ENCODE measurements at places on chromosomes 13 and 19.

- no peak for DNase-seq
Observed at GRCh38 chr13:39692660-39693438, 37.4 kb downstream of the COG6 start.

- DNase-seq: no peak
Observed at GRCh38 chr13:26202365-26202972, 19.6 kb downstream of the RNF6 start.

GRCh38 chr13:98910501-98910951 is 67.3 kb downstream of the DOCK9 start:
- DNase-seq: peak; percentile 44

DNA sequence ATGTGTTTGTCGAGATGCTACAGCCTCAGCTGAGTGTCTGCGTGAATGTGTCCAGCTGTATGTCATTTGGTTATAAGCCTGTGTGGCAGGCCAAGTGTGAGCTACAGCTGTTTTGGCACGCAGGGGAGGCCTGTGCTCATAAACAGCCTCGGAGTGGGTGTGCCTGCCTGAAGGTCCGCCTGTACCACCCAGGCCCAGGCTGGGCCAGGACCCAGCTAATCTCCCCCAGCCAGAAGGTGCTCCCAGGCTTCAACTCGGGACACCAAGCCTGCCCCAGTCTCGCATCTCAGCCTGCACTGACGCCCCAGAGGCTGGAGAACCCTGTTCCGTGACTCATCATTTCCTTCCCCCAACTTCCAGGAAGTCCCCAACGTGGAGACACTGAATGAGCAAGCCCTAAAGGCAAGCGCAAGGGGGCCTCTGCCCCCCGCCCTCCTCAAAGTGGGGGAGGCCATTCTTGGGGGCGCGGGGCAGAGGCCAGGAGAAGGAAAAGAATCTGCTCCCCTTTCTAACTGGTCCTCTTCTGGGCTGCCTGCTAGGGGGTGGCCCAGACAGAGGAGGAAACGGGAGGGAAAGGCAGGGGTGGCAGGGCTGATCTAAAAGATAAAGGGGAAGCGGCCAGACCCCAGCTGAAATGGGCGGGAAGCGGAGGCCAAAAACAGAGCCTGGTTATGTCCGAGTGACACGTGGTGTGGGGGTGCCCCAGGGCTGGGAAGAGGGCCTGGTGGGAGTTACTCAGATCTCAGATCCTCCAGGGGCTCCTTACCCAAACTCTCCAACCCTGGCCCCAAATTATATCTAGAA is 2.0 kb downstream of the SLC1A5 start:
- peak; percentile 83 for DNase-seq

DNA sequence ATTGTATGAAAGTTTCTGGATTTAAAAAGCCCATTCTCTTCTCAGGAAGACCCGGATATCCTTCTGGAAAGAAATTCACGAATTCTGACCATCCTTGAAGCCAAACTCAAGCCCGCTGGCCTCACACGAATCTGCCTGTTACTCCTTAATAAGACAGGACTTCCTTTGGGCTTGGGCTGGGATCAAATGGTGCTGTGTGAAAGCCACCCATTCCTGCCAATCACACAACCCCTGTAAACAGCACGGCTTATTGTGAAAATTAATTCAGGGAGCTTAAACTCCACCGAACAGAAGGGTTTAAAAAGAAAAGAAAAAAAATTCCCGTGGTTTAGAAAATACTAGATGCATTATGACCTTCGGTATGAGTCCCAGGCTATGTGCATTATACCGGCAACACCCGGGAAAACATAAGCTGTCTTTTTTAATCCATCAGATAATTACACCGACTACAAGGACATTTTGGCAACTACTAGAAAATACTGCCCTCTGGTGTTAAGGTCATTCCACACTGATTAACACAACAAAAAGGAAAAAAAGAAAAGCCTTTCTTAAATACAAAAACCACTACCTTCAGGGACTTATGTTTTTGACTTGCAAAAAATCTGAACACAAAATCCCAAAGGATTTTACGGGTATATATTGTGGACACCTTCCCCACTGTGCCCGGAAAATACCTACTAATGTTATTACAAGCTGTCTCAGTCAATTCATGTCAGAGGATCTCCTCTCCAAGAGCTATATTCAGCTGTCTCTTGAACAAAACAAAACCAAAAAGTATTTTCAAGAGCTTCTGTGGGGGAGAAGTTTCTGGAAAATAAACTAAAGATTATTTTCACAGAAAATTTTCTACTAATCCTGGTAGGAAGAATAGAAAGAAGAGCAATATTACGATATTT is 76.0 kb upstream of the LSM14A start:
- DNase-seq: peak; percentile 52

DNA sequence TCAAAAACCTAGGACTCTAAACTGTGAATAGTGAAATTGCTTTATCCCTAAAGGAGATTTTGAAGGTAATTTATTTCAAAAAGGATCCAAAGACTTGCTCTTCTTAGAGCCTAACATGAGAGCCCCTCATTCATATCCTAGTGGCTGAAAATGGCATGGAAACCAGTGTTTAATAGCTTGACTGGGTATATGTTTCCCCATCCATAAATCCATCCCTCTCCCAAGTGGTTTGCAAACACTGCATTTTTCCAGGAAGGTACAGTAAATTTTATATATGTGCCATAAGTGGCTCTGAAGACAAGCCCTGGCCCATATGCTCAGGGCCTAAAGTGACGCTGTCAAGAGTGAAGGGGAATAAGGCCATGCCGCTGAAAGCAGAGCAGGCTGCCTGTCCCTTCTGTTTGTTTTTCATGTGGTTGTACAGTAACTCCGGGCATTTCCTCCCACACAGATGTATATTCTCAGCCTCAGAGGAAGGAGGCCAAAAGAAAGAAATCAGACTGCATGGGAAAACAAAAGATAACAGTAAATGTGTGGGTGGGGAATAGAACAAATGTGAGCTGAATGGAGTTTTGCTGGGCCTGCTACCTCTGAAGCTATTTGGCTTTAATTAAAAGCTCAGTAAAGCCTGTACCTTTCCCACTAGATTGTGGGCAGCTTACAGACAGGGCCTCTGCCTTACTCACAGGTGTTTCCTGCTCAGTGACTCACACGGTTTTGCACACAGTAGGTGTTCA is 181.9 kb downstream of the PCDH9 start:
- no peak for DNase-seq

DNA sequence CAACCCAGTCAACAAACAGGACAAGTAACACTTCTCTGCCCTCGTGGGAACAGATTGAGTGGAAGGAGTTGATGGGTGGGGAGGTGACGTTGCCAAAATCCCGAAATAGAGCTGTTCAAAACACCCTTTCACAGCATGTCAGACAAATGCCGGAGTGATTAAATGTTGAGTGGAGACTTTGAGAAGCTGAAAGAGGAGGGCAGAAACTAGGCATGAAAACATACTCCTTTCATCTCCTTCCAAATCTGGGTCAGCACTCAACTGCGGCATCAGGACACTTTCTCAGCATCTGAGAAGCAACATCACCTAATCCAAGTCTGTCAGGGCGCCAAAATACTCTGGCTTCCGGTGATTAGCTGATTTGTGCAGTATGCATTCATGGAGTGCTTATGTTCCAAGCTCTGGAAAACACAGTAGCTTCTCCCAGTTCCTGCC is 51.5 kb upstream of the MRI1 start:
- DNase-seq: no peak

DNA sequence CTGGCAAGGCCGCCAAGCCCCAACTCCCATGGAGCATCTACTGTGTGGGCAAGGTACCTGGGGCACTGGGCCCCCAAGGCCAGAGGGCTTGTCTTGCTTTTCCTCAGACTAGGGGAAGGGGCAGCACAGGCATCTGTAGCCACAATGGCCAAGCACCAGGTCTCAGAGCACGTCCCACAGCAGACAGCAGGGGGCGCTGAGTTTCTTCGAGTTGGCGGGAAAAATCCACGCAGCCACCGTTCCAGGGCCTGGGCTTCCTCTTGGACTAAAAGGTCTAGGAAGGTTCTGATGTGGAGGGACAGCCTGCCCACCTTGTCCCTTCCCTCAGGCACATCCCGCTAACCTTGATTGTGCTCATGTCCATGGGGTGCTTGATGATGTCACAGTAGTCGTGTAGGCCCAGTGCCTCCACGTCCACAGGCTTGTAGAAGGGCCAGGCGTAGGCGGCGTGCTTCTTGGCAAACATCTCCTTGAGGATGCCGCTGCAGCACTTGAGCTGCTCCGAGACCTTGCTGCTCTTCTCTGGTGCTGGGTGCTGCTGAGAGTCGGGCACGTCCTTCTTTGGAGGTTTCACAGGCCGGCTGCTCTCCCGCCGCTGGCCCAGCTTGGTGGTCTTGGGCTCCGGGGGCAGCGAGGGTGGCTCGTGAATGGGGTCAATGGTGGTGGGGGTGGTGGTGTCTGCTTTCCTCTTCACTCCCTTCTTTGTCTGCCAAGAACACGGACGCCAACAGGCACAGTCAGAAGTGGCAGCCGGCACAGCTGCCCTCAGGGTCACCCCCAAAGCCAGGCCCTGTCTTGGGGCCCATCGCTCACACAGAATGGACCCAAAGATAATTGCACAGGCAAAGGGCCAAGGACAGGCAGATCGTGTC is 32.0 kb upstream of the EPHX3 start:
- DNase-seq: peak; percentile 57

DNA sequence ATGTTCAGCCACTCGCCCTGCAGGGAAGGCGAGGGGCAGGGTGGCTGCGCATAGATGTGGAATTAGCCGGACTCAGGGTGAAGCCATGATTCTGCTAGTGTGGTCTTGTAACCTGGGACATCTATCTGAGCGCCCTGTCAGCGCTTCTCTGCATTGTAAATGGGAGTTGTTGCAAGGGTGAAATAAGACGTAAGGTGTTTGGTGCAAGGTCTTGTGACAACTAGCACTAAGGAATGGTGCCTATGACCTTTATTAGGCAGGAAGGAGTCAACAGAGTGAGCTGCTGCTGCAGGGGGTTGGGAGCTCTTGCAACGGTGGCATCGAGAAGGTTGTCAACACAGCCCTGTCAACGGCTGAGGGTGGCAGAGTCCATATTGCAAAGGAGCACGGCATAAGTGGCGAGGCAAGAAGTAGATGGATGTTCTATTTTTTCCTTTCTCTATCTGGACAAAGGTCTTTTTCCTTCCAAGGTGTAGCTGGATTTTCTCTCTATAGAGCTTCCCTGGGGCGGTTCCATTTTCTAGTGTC is 49.3 kb downstream of the IRS2 start:
- DNase-seq: no peak

GRCh38 chr13:113666951-113667701 is at the start of gene GRK1:
GRK1 (plus strand) TSS chr13:113667219; CDS start chr13:113667387, 168 bp downstream.
- no peak for DNase-seq

DNA sequence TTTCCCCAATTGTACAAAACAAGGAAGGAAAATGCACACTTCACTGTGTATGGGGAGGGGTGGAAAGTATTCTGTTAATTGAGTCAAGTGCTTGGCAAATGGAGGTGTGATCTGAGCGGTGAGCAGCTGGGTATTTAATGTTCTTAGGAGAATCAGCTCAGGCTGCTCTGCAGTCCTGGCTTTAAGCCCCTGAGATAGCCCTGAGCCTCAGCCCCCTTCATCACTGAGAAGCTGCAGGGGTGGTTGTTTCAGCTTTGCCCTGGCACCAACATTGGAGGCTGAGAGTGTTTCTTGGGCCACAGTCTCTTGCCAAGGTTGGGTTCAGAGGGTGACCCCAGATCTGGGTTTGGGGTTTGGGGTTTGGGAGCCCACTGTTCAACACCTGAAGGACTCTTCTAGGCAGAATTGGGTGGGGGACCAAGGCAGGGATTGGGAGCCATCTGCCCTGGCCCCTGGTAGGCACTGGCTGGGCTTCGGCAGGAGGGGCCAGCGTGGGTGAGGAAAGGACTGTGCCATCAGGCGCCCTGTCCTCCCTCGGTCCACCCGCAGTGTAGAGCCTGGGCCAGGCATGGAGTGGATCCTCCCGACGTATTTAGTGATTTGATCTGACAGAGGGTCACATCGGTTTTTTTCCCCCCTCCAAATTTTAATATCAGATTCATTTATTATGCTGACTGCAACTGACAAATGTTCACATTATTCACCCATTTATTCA is 66.7 kb upstream of the ZNF536 start:
- no peak for DNase-seq

DNA sequence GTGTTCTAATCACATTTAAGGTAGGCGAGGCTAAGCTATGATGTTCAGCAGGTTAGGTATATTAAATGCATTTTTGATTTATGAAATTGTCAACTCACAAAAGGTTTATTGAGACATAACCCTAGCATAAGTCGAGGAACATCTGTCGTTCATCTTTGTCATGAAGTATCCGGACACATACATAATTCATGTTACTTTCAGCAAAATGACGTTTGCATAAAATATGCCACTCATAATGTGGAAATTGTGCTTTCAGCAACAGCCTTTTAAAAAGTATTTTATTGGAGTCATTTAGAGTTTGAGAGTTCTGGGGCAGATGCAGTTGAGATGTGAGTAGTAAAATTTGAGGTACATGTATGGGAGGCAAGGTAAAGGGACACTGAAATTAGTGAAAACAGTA is 66.4 kb downstream of the NAA16 start:
- DNase-seq: no peak

- DNase-seq: no peak
Observed at GRCh38 chr13:47455626-47456025, 545.4 kb downstream of the SUCLA2 start.

DNA sequence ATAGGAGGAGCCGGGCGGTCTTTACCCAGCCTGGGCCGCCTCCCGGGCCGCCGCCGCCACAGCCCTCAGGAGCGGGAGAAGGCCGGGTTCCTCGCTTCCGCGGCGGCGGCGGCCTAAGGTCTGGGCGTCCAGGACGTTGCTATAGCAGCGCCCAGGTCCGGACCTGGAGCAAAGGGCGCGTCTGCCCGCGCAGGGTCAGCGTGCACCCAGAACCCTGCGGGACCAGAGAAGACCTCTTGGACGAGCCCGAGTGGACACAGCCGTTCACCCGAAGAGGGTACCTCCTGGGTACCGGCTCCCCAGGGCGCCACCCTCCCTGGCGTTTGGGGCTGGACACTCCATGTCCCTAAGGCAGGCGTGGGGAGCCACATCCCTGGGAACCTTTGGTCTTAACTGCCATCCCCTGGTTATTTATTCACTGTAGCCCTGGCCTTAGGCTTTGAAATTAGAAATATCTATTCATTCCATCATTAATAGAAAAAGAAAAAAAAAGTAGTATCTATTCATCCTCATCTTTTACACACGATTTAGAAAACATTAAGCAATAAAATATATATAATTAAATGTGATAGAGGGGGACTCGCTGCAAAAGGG is 2.4 kb downstream of the DZIP1 start:
- no peak for DNase-seq

DNA sequence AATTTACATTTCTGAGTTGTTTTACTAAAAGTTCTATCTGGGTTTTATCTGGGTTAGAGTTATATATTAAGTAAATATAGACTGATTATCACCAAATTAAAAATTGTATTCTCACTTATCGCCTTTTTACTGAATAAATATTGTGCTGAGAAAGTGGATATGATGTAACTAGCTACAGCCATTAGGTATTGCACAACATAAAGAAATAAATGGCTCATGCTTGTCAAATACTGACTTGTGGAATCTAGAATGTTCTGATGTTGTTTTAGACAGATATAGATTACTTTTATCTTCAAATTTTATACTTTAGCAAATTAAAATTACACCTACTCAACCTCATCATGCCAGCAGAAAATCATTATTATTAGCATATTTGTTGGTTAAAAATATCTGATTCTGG is 1277.1 kb upstream of the MIR17HG start:
- no peak for DNase-seq

- DNase-seq: no peak
Observed at GRCh38 chr19:56153507-56153906, 12.4 kb downstream of the ZNF444 start.
